ENCODE measurements at places on chromosomes 7 and 10. TPM values are rescaled to one million over a fixed set of nuclear protein-coding genes. Genes with fewer than 3 reads are reported as not detected.

- DNase-seq: no peak
- H3K4me1 ChIP-seq: no peaks in the 10 kb centered on the region
Observed at GRCh38 chr10:34669079-34669478, 146.0 kb downstream of the PARD3 start.

GRCh38 chr7:100008525-100008924, 6.9 kb upstream of the ZKSCAN1 start:
- H3K4me3 ChIP-seq: no peak overlapping the region
- H3K27ac ChIP-seq: no peak overlapping the region
- peaks cover 3% of the 10 kb centered on the region for H3K4me1 ChIP-seq
- H3K27me3 ChIP-seq: no peaks in the 10 kb centered on the region
- no peak for DNase-seq

- H3K4me3 ChIP-seq: peak overlapping the region; percentile 86
- peak; percentile 38 for DNase-seq
- no peaks in the 10 kb centered on the region for H3K27me3 ChIP-seq
- H3K27ac ChIP-seq: peak overlapping the region; percentile 49
- peaks cover 21% of the 10 kb centered on the region for H3K36me3 ChIP-seq
Observed at GRCh38 chr10:80204677-80205476, 460 bp downstream of the ANXA11 start.

- no peak overlapping the region for H3K4me3 ChIP-seq
- no peak for DNase-seq
- no peaks in the 10 kb centered on the region for H3K27me3 ChIP-seq
- no peaks in the 10 kb centered on the region for H3K36me3 ChIP-seq
Observed at GRCh38 chr7:90972906-90973550, 291.2 kb upstream of the FZD1 start.

- no peaks in the 10 kb centered on the region for H3K4me1 ChIP-seq
- H3K4me3 ChIP-seq: no peak overlapping the region
- DNase-seq: no peak
- no peaks in the 10 kb centered on the region for H3K27me3 ChIP-seq
- H3K36me3 ChIP-seq: no peaks in the 10 kb centered on the region
Observed at GRCh38 chr7:109308816-109309215, 739.1 kb downstream of the DNAJB9 start.

ZKSCAN1 gene
- 42.3 TPM for total RNA-seq

PCGF6 gene
- 1.6 TPM for total RNA-seq

Data from CD4-positive, alpha-beta T cell (primary cell).